ENCODE measurements at places on chromosomes 1 and 21. TPM values are rescaled to one million over a fixed set of nuclear protein-coding genes. Genes with fewer than 3 reads are reported as not detected.

Gene RPS8
- 7,199 TPM for polyA plus RNA-seq

Gene PRDM16
- polyA plus RNA-seq, result 1.3 TPM

Gene SELP
- 5.9 TPM for polyA plus RNA-seq

Gene MMP23B
- 0.88 TPM for polyA plus RNA-seq

Gene SLAMF7
- 0.36 TPM for polyA plus RNA-seq

Gene ST3GAL3
- 18.5 TPM for polyA plus RNA-seq

Gene CCDC27
- polyA plus RNA-seq, result not detected

Gene APOBEC4
- not detected for polyA plus RNA-seq

Gene PDE4B
- polyA plus RNA-seq, result 3.3 TPM

Gene DYNLT5
- 0.05 TPM for polyA plus RNA-seq

Gene MECR
- 16.3 TPM for polyA plus RNA-seq

Gene MIXL1
- 0.55 TPM for polyA plus RNA-seq

Gene TTC4
- polyA plus RNA-seq, result 12.6 TPM

Gene CADM3
- polyA plus RNA-seq, result 0.75 TPM

Gene HCN3
- 2.5 TPM for polyA plus RNA-seq

Gene DUSP23
- 32.6 TPM for polyA plus RNA-seq

Gene NUDT4B
- 0.98 TPM for polyA plus RNA-seq

Gene NPPB
- polyA plus RNA-seq, result not detected
